ENCODE measurements at places on chromosomes 5 and 9. TPM values are rescaled to one million over a fixed set of nuclear protein-coding genes. Genes with fewer than 3 reads are reported as not detected.

NEURL1B gene
- polyA plus RNA-seq = 2.3 TPM

- DNase-seq = no peak
These were observed 27.1 kb upstream of the ACTBL2 start for GRCh38 chr5:57509501-57510260.

DNA sequence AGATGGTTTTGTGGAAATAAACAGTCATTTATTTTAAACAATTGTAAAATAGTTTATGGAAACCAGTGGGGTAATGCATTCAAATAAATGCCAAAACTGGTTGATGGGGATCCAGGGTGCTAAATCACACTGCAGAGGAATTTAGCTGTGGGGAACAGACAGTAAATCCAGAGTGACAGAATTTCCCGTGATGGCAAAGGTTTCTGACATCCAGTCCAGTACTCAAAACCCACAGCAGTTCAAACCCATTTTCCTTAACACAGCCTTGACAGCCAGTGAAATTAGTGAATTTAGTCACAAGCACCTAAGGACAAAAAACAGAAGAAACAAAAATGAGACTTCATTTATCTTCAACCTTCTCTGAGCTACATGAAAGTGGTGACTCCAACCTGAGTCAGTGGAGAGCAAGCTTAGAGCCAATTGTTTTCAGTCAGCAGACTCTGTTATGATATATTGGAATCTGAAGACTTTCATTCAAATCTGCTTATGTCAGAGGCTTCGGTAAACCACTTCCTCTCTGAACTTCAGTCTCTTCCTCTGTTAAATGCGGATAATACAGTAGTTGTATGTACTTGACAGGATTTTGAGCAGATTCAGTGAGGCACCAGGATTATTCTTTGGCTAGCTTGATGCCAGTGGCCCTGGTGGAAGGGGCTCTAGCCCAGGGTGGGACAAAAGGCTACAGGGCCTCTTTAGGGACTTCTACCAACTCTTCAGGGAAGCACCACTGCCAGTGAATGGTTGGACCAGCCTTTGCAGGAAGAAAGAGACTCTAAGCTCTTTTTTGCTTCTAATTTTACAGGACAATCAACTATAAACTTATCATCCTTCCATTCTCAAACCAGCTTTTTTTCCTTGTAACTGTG, 185.3 kb downstream of the MAPKAP1 start:
- DNase-seq = peak; percentile 83

DNA sequence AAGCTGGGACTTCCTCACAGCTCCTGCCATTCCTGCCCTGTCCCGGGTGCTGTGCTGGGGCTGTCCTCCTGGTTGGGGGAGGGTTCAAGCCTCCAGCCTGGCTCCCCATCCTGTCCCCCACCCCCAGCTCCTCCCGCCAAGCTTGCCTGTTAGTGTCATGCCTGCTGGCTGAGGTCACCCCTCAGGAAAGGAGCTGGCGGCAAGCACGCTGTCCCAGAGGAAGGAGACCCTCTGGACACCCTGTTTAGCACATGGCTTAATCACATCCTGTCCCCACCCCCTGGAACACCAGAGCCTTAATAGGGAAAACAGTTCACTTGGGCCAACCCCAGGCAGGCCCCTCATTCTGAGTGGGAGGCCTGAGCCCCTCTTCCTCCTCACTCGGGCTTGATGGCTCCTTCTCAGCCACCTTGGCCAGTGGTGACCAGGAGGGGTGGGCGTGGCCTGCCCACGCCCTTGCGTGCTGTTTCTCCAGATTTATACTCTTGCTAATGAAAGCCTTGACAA, 9.2 kb upstream of the PHYHD1 start:
- DNase-seq = peak; percentile 43
